ENCODE measurements at places on chromosomes 7 and 10. TPM values are rescaled to one million over a fixed set of nuclear protein-coding genes. Genes with fewer than 3 reads are reported as not detected.
A peak's percentile ranks its signal among the peaks of the same experiment; 100 is the strongest.

GRCh38 chr7:158865462-158865922 lies 9.1 kb downstream of the DYNC2I1 start:
- no peak for DNase-seq

GRCh38 chr10:49759787-49760551 lies 2.2 kb downstream of the OGDHL start:
- peak; percentile 57 for DNase-seq

SPAM1 gene
- not detected for total RNA-seq

RADIL gene
- total RNA-seq = 9.8 TPM

DNA sequence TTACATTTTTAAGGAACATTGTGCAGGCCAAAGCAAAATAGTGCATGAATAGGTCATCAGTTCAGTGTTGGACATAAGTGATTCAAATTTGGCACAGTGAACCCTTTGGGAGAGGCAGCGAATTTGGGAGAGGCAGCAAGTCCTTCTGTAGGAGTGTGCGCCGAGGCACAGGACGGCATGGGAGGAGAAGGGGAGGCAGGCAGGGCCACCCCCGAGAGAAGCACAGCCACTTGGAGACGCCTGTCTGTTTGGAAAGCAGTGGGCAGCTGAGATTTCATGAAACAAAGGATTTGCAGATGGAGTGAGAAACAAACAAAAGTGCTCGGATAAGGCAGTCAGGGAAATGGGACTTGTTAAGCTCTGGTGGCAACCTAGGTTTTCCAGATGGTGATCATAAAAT lies 30.6 kb downstream of the VIPR2 start:
- peak; percentile 66 for DNase-seq

GRCh38 chr10:83346266-83346910 lies 792.9 kb upstream of the GHITM start:
- no peak for DNase-seq

DNA sequence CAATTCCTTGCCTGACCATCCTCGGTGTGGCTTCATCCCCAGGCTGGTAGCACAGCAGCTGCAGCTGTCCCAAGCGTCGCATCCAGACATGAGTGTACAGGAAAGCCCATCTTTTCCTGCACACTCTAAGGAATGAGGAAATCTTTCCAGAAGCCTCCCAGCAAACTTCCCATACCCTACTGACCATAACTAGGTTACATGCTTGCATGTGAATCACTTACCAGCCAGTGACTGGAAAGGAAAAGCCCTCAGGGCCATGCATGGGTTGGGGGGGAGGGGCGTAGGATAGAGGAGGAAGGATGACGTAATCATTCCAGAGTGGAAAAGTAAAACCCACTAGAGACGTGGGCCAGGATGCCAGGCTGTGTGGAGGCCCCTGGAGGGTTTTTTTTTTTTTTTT lies 18.9 kb upstream of the ZNF212 start:
- DNase-seq = no peak

- DNase-seq = no peak
Observed at GRCh38 chr7:46738165-46738564, 817.1 kb upstream of the IGFBP3 start.
